ENCODE measurements at places on chromosomes 12 and 14.

GRCh38 chr14:21874167-21874566, 200.5 kb upstream of the OR4E1 start:
- DNase-seq = peak; percentile 53

DNA sequence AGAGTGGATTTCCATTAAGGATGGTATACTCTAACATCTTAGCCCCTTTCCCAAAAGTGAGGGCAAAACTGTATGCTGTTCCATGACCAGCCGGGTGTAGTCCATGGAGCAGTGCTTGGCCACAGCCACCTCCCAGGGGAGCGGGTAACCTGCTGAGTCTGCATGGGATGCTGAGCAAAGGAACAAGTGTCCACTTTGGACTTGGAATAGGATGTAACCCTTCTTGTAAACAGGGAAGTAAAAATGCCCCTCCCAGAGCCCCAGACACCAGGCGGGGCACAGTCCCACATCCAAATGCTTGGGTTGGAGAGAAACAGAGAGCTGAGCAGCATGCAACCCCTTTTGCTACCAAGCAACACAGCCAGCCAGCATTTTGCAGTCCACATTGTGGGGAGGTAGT, 65.6 kb downstream of the ACTN1 start:
- no peak for DNase-seq

- no peak for DNase-seq
Observed at GRCh38 chr12:109385339-109386058, 37.8 kb downstream of the MYO1H start.

GRCh38 chr14:65329911-65330310, 82.6 kb upstream of the FUT8 start:
- DNase-seq = no peak

- no peak for DNase-seq
Observed at GRCh38 chr14:52950898-52951680, at the start of gene FERMT2. Gene FERMT2, minus strand, starts transcription at chr14:52951050. Its CDS starts 482 bp downstream, at chr14:52950568.

DNA sequence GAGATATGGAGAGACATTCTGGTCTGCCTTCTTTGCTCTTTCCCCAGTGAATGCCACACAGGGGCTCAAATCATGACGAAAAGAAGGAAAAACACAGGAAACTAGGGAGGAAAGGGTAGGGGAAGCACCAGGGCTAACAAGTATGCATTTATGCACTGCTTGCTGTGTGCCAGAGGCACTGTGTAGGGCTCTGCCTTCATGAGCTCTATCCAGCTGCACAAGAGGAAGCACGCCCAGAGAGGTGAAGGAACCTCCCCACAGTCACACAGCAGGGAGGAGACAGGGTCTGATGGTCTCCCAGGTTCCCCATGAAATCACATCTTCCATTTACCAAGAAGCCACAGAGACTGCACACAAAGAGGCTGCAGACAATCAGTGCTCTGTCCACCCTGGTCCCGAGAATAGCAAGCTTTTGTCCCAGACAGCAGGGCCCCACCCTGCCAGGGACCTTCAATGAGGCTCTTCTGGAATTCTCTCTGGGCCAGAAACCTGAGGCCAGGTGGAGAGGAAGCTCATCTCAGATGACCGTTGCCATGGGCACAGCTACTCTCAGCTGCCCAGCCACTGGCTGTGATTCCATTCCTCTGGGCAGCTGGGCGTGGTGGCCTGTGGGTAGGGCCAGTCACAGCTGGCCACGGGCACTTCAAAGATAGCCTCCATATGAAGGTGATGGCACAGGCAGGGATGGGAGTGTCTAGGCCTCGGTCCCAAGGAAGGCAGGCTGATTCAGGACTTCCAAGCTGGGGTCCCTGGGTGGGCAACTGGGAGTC, 7.3 kb upstream of the TRPV4 start:
- no peak for DNase-seq

GRCh38 chr14:75689012-75689411, 28.0 kb downstream of the TTLL5 start:
- DNase-seq = no peak
